Astrocyte of the hippocampus (primary cell): ENCODE measurements at places on chromosomes 7 and 10.
A peak's percentile ranks its signal among the peaks of the same experiment; 100 is the strongest.

- peak; percentile 2 for DNase-seq
These were observed 400.9 kb downstream of the SORCS3 start for GRCh38 chr10:105041956-105042355.

- DNase-seq, result no peak
These were observed 317 bp downstream of the PDZD7 start for GRCh38 chr10:101030496-101031127.

DNA sequence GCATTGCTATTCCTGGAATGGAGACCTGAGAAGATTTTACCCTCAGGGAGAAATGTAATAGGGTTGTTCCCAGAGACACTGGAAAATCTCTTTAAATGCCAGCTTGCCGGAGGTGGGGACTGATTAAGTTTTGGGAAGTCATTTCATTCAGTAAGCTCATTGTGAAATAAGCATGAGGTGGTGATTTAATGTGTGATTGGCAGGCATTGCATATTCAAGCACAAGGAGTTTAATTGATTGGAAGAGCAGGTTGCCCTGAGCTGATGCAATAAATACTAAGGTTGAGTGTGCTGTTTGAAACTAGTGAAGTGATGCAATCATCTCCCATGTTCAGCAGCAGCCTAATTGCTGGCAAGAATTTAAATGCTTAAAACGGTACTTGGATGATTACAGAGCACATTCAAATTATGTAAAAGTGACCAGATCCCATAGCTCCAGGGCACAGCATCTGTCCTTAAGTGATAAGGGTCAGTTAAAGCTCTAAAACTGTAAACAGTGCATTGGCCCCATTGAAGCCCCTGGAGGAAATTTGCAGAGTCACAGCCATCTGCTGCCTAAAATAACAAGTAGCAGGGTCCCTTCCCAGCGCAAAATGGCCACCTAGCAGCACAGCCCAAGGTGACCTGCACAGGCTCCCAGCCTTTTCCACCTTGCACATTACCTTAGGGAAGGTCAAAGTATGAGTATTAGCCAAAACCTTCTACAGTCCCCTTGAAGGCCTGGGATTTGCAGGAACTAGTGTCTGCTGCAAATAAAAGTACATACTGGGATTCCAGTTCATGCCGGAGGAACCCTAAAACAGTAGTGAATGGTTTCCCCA is 92.1 kb downstream of the CCDC71L start:
- peak; percentile 28 for DNase-seq

DNA sequence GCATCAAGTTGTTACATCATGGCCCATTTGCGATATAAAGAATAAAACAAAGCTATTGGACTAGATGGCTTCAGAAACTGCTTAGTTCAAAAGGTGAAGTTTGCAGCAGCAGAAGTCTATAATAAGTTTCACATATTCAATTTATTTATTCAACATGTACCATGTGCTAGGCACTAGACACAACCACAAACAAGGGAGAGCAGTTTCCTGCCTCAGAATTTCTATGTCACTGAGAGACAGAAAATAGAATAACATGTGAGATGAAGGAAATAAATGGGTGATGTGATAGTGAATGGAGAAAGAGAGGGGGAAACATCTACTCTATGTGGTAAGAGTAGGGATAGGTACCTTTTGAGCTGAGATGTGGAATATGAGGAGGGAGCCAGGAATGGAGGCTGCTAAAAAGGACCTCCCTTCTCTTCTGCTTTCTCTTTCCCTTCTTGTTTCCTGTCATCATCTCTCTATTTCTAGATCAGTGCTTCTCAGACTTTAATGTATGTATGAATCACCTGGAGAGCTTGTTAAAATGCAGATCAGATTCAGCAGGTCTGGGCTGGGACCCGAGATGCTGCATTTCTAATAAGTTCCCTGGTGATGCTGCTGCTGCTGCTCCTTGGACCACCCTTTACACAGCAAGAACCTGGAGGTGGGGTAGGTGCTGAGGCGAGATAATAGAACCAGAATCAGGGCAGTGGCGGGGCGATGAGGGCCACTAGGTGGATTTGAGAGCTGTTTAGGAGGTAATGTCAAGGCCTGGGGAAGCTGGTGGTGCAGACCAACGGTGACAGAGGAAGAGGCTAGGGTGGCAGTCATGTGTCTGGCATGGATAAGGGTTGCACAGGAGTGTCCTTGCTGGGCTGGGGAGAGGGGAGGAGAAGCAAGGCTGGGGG is 13.7 kb upstream of the INMT start:
- DNase-seq, result no peak

- no peak for DNase-seq
These were observed 438.4 kb downstream of the NRG3 start for GRCh38 chr10:82313401-82313800.

DNA sequence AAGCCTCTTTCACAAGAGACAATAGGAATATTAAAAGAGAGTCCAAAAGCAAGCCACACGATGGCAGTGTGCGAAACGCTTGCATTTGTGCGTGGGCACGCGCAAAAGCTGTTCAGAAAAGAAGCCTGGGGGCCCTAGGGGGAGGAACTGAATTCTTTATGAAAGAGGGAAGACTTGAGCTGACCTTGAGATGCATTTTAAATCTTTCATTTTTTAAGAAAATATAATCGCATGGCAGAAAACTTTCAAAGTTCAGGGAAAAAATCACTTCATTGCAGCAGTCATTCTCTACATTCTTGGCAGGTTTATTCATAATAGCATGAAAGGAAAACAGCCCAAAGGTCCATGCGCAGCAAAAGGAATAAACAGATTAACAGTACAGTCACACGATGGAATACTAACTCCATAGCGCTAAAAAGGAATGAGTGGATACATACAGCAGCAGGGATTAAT is 206.5 kb upstream of the PRKCQ start:
- DNase-seq, result peak; percentile 80

GRCh38 chr10:36057180-36057579 is 415.1 kb upstream of the FZD8 start:
- DNase-seq, result peak; percentile 24

GRCh38 chr10:17888189-17888588 is 63.5 kb upstream of the SLC39A12 start:
- no peak for DNase-seq

- no peak for DNase-seq
These were observed 112.2 kb upstream of the GPR26 start for GRCh38 chr10:123553810-123554430.

- peak; percentile 86 for DNase-seq
These were observed at the start of gene IFIT1 for GRCh38 chr10:89391907-89392756. Gene IFIT1, plus strand, starts transcription at chr10:89392623. Its CDS starts 90 bp downstream, at chr10:89392713.

DNA sequence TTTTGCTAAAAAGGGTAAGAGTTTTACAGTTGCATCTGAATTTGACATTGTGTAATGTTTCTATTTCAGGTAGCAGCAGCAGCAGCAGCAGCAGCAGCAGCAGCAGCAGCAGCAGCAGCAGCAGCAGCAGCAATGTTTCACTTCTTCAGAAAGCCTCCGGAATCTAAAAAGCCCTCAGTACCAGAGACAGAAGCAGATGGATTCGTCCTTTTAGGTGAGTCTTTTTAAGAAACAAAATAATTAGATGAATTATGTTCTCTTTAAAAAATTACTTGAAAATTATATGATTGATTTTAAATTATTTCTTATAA is 32.6 kb downstream of the UMAD1 start:
- DNase-seq, result no peak

DNA sequence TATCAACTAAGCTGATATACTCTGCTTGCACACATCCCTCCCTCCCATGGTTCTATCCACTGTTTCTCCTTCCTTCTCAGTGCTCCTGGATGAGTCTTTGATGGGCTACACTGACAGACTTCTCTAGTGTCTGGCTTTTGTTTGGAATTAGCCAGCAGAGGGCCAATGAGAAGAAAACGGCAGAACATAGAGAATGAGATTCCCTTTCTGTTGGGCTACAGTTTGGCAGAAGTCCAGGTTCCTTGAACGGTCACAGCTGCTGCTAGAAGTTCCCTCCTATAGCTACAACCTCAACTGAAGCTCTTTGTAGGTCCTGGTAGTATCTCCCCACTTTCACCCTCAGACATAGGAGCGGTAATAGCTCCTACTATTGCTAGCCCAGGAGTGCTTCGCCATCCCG is 251.1 kb upstream of the LRRN3 start:
- DNase-seq, result peak; percentile 35

- peak; percentile 85 for DNase-seq
These were observed 4.4 kb upstream of the CCL26 start for GRCh38 chr7:75776295-75776971.

- no peak for DNase-seq
These were observed 348.5 kb upstream of the PRKCQ start for GRCh38 chr10:6928586-6928985.

- no peak for DNase-seq
These were observed 136.8 kb downstream of the EXOC4 start for GRCh38 chr7:133389727-133390126.

DNA sequence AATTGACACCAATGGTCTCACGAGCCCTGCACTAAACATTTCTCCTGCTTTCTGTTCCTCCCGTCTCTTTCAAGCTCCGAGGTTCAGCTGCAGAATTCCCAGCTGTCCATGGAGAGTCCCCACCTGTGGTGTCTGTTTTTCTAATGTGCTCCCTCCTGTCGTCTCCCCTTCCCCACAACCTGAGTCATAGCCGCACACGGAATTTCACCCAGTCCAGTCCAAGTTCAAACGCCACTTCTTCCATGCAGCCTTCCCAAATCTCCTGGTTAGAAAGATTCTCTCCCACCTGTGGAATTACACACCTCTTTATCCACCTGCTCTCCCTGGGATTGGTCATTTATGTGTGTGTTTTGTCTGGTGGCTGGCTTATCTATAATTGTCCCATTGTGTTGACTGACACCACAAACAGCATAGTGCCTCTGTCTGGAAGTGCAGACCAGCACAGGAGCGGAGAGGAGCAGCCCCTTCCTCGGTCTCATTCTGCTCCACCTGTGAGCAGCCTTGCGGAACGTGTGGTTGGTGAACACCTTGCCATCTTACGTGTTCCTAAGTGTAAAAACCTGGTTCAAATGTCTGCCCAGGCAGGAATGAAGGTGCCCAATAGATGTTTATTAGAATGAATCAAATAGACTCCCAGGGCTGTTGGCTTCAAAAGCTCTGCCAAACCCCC is 3.3 kb upstream of the DIP2C start:
- no peak for DNase-seq

DNA sequence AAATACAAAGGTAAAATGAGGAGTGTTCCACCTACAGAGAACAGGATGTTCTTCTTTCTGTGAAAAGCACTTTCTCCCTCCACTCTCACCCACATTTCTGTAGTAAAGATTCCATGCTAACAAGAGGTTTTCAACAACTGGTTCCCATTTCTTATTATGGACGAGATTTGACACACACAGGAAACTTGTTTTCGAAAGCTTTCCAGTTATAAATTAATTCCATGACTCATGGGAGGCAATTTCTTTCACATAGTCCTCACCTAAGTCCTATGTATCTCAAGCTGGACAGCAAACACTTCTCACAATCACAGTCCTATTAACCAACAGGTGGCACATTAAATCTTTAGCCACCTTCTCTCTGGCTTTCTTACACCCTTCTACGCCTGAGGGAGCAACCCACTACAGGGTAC is 24.5 kb downstream of the RAPGEF5 start:
- DNase-seq, result no peak

DNA sequence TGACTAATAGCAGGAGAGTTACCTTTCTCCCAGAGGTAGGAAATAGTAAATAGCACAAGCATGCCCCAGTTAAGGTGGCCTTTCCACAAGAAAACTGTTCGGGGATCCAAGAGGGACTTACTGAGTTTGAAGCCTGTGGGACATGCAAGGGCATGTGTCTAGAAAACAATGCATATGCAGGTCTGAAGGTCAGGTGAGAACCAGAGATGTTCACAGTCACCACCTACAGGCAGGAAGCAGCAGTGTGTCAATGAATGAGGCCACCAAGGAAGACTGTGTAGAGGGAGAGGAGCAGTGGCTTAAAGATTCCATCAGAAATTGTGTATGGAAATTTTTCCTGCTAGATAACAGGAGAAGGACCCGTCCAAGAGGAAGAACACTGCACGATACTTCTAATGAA is 66.0 kb downstream of the CALD1 start:
- no peak for DNase-seq

GRCh38 chr7:142376356-142376997 is 118.6 kb upstream of the PRSS58 start:
- DNase-seq, result no peak

- DNase-seq, result no peak
These were observed 10.9 kb upstream of the DUSP5 start for GRCh38 chr10:110486680-110487410.

DNA sequence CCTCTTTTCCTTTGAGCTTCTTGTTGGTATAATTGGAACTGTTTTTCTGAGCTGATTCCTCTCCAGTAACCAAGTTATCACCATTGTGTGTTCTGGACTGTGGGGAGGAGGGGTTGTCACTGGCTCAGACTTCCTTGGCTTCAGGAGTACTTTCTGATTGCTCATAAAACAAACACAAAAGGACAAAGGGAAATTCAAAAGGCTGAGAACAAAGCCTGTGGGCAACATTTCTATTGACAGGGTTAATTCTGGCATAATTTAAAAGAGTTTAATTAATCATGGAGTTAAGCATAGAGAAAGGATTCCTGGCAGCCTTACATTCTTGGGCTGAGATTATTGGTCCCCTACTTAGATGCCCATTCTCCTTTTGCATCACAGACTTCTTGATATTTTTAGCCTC is 222.9 kb upstream of the KMT2E start:
- DNase-seq, result peak; percentile 87
